ENCODE measurements at places on chromosomes 2 and 18.

DNA sequence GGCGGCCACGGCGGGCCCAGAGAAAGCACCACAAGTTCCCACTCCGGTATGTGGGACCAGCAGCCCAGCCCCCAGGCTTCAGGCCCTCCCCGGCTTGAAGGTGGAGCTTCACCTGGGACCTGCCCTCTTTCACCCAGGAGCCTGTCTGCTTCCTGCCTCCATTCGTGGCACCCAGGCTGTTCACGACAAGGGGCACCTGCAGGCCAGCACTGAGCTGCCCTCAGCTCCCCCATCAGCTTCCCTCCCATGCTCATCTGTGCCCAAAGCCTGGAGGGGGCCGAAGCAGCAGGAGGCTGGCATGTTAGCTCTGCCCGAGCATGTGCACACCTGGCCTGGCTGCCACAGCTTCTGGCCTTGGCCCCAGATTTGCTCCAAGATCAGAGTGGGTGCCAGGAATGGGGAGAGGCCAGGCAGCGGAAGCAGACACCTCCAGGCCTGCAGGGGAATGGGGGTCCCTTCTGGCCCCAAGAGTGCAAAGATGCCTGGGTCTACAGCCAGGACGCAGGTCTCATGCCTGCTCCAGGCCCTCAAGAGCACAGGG is 312.4 kb upstream of the SYT4 start:
- no peak for DNase-seq

DNA sequence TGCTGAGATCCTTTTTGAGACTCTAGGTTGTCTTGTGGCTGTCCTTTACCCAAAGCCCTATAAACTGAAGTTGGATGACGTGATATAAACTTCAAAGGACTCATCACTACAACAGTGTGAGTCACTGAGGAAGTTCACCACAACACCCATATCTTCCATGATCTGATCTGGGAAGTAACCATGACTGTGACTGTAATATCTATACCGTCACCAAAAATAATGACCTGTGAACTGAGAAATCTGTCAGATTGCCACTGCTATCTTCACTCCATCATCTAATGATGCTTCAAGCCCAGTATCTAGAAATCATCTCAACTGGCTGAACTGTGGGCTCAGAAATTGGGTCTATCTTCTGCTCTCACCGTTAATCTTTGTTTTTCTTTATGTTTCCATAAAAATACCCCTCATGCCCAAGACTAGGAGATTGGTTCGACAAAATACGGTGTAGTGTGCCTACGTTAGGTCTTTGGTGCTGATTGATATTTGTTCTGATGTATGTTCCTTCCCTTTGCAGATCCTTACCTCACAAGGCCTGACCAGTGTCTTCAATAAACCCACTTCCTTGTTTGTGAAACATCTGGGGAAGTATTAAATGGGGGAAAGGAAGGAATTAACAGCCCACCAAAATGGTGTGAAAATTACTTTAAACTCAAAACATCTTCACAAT is 78.2 kb downstream of the MYL12B start:
- DNase-seq = no peak

DNA sequence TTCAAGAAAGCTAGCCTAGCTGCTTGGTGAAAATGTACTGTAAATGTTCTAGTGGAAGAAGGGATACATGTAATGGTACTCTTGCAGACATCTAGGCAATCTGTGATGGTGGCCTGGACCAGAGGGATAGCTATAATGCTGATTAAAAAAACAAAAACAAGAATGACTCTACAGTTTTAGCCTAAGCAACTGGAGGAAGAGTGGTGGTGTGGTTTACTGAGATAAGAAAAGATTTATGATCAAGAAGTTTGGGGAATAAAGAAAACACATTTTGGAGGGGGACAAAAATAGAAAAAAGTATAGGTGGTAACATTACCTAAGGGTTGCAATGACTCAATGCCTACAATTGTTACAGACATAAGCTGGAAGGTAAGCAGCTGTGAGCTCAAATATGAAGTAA is 1080.7 kb upstream of the CELF4 start:
- no peak for DNase-seq

GRCh38 chr2:232875256-232876121 is 5.4 kb downstream of the SNORC start:
- DNase-seq = no peak

GRCh38 chr2:64396551-64396950 is 57.4 kb upstream of the LGALSL start:
- no peak for DNase-seq

All from NCI-H1417 (cell line).